ENCODE measurements at places on chromosomes 11 and 22. TPM values are rescaled to one million over a fixed set of nuclear protein-coding genes. Genes with fewer than 3 reads are reported as not detected.

Gene XKR3
- not detected for polyA plus RNA-seq

Gene MYO18B
- polyA plus RNA-seq = 96.3 TPM

Gene SMTN
- polyA plus RNA-seq = 192 TPM

Gene MAPK11
- polyA plus RNA-seq = 8.8 TPM

Gene USH1C
- polyA plus RNA-seq = 0.16 TPM

Gene KIF18A
- 0.07 TPM for polyA plus RNA-seq

Gene OR4A16
- not detected for polyA plus RNA-seq

All from right cardiac atrium (tissue), 5 donors.